Lower lobe of right lung (tissue), 2 donors: ENCODE measurements at places on chromosomes 1 and 21. TPM values are rescaled to one million over a fixed set of nuclear protein-coding genes. Genes with fewer than 3 reads are reported as not detected.
A peak's percentile ranks its signal among the peaks of the same experiment; 100 is the strongest.

The B3GALT5 gene
- total RNA-seq, result 1.5 TPM

- H3K4me3 ChIP-seq, result no peak overlapping the region
- H3K27ac ChIP-seq, result no peak overlapping the region
- no peaks in the 10 kb centered on the region for H3K4me1 ChIP-seq
Measured at GRCh38 chr1:64140596-64140995, 62.8 kb upstream of the UBE2U start.

GRCh38 chr1:219806642-219807041, 121.7 kb downstream of the SLC30A10 start:
- no peak overlapping the region for H3K4me3 ChIP-seq
- H3K4me1 ChIP-seq, result no peaks in the 10 kb centered on the region
- H3K36me3 ChIP-seq, result no peaks in the 10 kb centered on the region
- no peak for DNase-seq

DNA sequence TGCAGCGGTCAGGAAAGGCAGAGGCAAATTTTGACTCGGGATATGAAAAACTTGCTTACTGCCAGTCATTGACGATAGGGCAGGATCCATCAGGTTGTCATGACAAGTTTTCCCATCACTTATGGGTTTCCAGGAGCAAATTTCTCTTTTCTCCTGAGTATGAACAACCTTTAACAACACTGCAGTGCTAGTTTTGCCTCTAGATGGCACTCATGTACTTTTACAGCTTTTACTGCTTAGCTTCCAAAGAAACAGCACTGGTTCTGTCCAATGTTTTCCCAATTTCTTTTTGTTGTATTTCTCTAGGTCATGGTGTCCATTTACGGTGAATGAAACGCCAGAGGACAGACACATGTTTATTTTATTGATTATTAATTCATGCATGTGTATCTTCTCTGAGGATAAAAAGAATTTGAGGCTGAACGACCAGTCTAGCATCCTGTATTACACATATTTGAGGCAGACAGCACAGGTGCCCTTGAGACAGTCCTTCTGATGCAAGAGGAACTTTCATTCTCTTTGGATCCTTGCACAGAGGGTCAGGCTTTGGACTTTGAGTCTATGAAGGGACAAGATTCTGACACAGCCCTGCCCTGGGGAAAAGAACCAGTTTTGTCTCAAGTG, 112.3 kb upstream of the TRABD2B start:
- DNase-seq, result no peak
- no peaks in the 10 kb centered on the region for H3K4me1 ChIP-seq
- H3K27ac ChIP-seq, result no peak overlapping the region
- no peak overlapping the region for H3K4me3 ChIP-seq

DNA sequence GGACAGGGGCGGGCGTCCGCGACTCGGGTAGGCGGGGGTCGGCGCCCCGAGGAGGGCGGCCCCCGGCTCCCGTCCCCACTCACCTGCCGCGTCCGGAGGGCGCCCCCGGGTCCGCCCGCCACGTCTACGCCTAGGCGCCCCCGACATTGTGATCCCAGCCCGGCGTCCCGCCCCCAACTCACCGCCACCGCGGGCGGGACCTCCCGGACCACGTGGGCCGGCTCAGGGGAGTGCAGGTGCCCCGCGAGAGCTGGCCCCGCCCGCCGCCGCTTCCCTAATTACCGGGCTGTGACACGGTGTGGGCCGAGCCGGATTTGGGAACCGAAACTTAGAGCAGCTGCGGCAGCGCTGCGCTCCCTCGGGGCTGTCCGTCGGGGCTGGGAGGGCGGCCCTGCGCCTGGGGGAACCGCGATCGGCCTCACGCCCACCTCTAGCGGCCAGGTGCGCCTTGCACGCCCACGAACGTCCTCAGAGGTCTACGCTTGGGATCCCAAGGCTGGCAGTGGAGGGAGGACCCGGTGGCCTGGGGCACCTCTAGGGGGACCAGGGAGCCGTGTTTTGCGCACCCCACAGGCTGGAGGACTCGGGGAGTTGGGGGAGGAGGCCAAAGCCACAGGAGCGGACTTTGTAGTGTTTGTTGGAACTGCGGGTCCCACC, 521 bp upstream of the NADK start:
- DNase-seq, result peak; percentile 96
- H3K27ac ChIP-seq, result peak overlapping the region; percentile 87
- H3K36me3 ChIP-seq, result no peaks in the 10 kb centered on the region
